ENCODE measurements at places on chromosomes 1 and 21.

- no peak for DNase-seq
Observed at GRCh38 chr1:174953285-174954072, 46.3 kb upstream of the CACYBP start.

DNA sequence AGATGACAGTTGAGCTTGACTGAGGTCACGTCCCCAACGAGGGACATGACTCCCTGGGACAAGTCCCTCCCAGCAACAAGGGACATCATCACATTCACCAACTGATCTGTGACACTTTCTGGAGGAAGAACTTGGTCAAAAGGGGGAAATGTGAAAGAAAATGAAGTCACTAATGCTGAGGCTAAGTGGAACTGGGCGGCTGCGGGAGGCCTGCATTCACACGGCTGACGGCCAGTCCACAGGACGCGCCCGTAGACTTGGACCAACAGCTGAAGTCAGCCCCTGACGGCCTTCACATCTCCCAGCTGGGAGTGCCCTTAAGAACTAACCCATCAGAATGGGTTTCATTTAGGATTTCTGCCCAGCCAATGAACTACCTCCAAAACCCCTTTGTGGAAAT lies 26.6 kb downstream of the POFUT2 start:
- DNase-seq, result no peak

GRCh38 chr1:179632868-179633267 lies 41.2 kb downstream of the TDRD5 start:
- DNase-seq, result no peak

DNA sequence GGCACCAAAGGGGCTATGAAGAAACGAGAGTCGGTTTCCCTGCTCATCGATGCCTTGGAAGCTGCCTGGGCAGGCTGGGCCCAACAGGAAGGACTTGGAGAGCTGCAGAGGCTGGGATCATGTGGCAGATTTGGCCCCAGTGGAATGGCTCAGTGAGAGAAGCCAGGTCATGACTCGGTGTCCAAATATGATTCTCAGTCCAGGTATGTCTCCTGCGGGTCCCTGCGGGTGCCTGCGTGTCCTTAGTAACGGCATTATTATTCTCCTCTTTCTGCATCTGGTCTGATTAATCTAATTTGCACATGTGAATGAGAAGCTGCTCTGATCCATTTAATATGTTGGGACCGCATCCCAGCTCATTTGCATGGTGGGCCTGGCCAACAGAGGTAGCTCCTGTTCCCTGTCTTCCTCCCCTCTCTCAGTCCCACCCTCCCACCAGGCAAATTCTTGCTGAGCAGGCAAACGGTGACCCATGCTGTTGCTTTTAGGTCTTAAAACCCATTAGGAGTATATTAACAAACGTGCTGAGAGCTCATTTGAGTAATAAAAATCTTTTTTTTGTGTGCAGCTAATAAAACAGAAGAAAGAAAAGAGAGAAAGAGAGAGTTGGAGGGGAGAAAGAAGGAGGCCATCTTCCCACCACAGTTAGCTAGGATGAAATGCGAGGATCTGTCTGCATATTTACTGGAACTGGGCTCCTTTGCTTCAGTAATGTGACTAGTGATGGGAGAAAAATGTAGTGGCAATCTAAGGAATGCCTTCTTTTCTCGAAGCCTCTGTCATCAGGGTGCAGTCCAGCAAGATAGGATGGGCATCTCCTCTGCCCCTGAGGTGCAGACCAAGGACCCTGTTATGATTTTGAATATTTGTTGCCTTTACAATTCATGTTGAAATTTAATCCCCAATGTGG lies 133.5 kb downstream of the HMGB4 start:
- no peak for DNase-seq

GRCh38 chr1:98323906-98324358 lies 337.6 kb upstream of the SNX7 start:
- DNase-seq, result peak; percentile 98

- DNase-seq, result no peak
Observed at GRCh38 chr21:39564200-39564599, 48.5 kb upstream of the B3GALT5 start.

DNA sequence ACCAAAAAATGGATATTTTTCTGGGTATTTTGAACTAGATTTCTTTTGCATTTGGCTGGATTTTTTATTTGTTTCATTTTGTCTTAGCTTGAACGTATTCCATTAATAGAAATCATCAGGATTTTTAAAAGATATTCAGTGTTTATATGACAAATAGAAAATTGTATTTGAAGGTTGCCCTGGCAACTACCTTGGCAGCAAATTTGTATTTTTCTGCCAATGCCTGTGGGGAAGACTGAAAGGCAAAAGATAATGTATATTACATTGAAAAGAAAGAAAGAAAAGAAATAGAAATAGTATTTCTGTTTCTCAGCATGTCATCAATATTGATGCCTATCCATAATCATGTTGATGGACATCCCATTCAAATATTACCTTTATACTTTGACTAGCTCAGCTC lies 16.8 kb downstream of the VCAM1 start:
- DNase-seq, result no peak

GRCh38 chr1:165456861-165457260 lies 11.9 kb upstream of the RXRG start:
- no peak for DNase-seq

GRCh38 chr1:237873487-237874211 lies 17.1 kb downstream of the ZP4 start:
- peak; percentile 82 for DNase-seq

- DNase-seq, result no peak
Observed at GRCh38 chr21:36821032-36821299, 122.1 kb downstream of the SIM2 start.

DNA sequence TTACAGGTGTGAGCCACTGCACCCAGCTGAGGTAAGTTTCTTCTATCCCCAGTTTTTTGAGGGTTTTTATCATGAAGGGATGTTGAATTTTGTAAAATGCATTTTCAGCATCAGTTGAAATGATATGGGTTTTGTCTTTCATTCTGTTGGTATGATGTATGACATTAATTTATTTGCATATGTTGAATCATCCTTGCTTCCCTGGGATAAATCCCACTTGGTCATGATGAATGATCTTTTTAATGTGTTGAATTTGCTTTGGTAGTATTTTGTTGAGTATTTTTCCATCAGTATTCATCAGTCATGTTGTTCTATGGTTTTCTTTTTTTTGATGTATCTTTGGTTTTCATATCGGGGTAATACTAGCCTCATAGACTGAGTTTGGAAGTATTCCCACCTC lies 141.0 kb downstream of the RPS6KC1 start:
- no peak for DNase-seq

GRCh38 chr1:172482044-172482443 lies 38.2 kb upstream of the PIGC start:
- DNase-seq, result no peak

DNA sequence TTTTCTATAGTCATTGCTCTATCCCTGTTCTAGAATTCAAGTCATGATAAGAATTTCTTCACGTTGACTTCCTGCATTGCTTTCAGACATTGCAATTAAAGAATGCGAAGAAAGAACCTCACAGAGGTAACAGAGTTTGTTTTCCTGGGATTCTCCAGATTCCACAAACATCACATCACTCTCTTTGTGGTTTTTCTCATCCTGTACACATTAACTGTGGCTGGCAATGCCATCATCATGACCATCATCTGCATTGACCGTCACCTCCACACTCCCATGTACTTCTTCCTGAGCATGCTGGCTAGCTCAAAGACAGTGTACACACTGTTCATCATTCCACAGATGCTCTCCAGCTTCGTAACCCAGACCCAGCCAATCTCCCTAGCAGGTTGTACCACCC lies 10.6 kb downstream of the APCS start:
- DNase-seq, result peak; percentile 4

DNA sequence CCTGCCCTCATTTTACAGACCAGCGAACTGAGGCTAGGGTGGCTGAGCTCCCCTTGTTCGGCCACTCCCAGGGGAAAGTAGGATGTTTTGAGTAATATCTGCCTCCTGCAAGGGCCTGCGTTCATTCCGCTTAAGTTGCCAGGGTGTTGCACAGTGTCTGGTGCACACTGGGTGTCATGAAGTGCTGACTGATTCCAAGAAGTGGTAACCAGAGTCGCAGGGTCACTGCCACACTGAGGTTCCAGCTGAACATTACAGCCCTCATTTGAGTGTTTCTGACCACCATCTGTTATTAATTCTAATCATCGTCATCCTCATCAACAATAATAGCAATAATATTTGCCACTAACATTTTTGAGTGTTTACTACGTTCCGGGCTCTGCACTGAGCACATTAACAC lies 250.6 kb downstream of the KAZN start:
- DNase-seq, result no peak

DNA sequence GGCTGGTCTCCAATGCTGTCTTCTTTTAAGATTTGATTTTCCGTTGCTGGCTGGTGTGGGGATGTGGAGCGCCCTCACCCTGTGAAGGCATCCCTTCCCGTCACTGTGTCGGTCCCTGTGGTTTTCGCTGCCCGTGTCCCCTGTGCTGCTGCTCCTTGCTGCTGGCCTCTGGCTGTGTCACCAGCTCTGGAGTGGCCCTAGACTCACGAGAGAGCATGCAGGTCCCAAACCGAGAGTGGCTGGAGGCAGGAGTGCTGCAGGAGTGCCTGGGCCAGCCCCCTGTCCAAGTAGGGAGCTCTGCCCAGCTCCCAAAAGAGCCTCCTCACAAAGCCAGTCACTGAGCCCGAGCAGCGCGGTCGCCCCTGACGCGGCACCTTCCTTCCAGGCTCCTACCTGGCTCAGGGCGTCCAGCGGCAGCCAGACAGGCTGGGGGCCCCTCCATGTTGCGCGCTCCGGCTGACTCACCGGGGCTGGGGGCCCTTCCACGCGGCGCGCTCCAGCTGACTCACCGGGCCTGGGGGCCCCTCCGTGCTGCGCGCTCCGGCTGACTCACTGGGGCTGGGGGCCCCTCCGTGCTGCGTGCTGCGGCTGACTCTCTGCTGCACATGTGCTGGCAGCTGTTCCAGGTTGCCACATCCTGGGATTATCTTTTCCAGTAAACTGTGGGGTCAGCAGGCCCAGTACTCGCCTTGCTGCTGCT lies 106.7 kb upstream of the COL6A1 start:
- DNase-seq, result peak; percentile 13

- no peak for DNase-seq
Observed at GRCh38 chr1:199167460-199167859, 528.6 kb downstream of the PTPRC start.

GRCh38 chr1:225652729-225653462 lies at the start of gene ENAH:
TSS of gene ENAH (minus strand) at chr1:225653123. CDS start at chr1:225652690, 433 bp downstream.
- DNase-seq, result no peak

DNA sequence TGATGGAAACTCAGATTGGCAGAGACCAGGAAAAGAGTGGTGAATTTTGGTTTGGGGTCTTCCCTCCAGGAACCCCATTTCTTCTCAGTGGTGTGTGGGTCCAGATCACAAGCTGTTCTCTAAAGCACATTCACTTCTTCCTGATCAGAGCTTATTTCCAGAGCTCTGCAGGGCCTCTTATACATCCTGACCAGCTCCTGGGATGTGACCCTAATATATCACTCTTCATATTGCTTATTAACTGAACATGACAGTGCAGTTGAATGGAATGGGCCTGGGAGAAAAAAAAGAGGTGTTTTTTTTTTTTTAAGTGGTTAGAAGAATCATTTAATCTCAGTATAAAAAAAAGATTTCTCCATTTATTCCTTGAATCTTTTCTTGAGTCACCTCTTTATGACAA lies 29.6 kb upstream of the DNM3 start:
- DNase-seq, result no peak

- DNase-seq, result no peak
Observed at GRCh38 chr1:150708595-150708994, 11.6 kb upstream of the GOLPH3L start.

GRCh38 chr1:80632284-80632683 lies 1168.5 kb upstream of the ADGRL2 start:
- DNase-seq, result no peak

GRCh38 chr1:209648346-209648745 lies 3.9 kb downstream of the LAMB3 start:
- DNase-seq, result no peak

GRCh38 chr21:28971171-28971570 lies 21.5 kb downstream of the LTN1 start:
- no peak for DNase-seq

GRCh38 chr21:35256468-35256988 lies 207.4 kb upstream of the RUNX1 start:
- peak; percentile 68 for DNase-seq

GRCh38 chr1:197954718-197955418 lies 37.7 kb downstream of the LHX9 start:
- no peak for DNase-seq

DNA sequence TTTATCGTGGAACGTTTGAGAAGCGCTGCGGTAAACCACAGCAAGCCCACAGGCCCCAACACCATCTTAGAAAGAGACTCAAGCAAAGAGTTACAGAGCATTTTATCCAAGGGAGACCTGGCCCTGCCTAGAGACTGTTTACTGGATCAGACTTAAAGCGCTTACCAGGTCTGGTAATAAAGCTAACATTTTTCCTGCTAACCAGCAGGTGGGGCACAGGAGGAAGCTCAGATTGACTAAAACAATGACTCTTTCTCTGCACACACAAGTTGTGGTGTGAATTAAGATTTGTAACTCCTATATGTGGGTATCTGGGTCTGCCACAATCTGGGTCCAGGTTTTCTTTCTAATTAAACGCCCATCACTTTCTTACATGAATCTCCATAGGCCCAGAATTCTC lies 136.5 kb upstream of the ETS2 start:
- DNase-seq, result peak; percentile 41

GRCh38 chr1:20037877-20038276 lies 32.1 kb upstream of the PLA2G5 start:
- no peak for DNase-seq

DNA sequence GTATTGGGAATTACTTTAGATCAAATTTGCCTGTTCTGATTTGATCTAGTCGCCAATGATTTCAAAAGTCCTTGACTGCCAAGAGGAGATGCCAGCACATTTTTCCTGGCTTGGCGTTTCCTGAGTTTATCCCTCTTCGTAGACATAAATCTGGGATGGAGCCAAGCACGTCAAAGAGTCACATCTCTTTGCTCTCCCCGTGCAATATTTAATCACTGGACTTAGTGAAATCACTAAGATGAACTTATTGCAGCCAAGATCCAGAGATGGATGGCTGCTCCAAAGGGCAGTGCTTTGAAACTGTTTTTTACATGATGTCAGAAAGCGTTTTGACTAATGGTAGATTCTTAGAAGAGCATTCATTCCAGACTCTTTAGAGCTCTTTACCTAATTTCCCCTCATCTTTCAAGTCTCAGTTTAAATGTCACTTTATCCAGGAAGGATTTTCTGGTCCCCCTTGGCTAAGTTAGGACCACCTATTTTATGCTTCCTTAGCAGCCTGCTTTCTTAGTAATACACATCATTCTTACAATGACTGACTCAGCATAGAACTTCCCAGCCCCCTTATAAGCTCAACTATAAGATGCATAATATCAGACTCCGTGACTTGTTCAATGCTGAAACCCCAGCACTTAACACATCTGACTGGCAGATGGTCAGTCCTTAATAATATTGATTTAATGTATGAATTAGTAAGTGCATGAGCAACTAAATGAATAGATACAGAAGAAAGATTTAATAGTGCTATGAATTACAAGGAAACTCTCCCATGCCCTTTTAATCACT lies 94.4 kb upstream of the GREM2 start:
- DNase-seq, result no peak

GRCh38 chr1:172431721-172432192 lies 11.3 kb downstream of the C1orf105 start:
- no peak for DNase-seq

- no peak for DNase-seq
Observed at GRCh38 chr1:83067954-83068353, 931.0 kb downstream of the TTLL7 start.

All from kidney capillary endothelial cell (primary cell).